Left kidney (tissue), 8 donors: ENCODE measurements at places on chromosomes 6 and 20.

DNA sequence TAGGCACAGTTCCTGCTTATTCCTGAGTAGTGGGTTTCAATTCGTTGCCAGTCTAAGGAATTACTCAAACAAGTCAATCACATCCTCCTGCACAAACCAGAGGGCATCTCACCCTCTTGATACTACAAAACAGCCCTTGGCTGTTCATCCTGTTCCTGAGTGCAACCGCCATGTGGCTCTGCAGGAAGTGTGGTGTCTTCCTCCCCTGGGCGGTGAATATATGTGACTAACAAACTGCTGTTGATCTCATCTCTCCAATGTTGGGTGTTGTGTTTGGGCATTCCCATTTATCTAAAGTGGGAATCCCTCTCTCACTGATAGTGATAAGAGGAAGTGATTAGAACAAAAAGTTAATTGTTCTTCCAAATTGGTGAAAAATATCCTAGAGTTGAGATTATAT, 163.0 kb downstream of the TBX18 start:
- DNase-seq: no peak

- no peak for DNase-seq
Measured at GRCh38 chr20:605237-605636, 4.9 kb downstream of the TCF15 start.

- no peak for DNase-seq
Measured at GRCh38 chr20:44287272-44288097, 23.5 kb downstream of the FITM2 start.

DNA sequence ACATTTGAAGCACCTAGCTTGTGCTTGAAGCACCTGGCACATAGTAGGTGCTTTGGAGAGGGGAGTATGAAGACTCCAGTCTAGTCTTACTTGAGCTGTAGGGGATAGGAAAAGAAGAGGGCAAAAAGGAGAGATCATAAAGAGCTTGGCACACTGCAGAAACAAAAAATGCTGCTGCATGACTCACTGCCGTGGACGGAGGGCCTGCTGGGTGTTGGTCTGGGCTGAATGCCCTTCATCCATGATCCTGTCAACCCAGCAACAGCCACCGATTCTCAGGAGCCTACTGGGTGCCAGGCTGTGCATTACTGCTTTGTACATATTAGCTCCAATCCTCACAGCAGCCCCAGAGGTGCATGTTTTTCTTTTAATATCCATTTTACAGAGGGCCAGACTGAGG, 6.0 kb downstream of the PDYN start:
- no peak for DNase-seq

GRCh38 chr6:36109092-36109491, 21.2 kb upstream of the MAPK13 start:
- no peak for DNase-seq

GRCh38 chr6:12010635-12011275, 1.4 kb upstream of the HIVEP1 start:
- DNase-seq: no peak

DNA sequence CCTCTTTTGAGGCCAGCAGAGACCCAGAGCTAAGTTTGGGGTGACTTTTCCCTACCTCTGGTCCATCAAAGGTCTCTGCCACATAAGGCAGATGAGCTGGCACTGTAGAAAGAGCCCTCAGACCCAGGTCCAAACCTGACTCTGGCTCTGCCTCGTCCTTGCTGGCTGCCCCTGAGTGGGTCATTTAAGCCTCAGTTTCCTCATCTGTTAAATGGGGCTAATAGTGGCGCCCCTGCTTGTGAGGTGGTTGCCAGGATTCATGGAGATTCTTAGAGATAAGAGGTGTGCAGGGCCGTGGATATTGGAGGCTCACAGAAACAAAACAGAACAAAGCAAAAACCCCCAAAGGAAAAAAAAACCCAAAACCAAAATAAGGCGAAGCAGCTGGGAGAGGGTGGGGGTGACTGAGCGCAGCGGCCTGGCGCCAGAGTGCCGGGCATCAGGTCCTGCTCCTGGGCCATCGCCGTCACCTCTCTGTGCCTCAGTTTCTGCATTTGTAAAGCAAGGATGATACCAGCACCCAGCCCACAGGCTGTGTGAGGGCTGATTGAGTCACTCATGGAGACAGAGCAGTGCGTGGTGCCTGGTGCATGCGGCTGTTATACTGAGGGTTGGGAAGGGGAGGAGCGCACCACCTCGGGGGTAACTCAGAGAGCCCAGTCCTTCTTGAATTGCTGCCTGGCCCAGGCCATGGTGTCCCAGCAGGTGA, 133.8 kb upstream of the PTPN1 start:
- DNase-seq: no peak

- DNase-seq: no peak
Measured at GRCh38 chr6:15404685-15404980, 158.8 kb downstream of the JARID2 start.

- no peak for DNase-seq
Measured at GRCh38 chr20:7195704-7196103, 428.2 kb downstream of the BMP2 start.

- no peak for DNase-seq
Measured at GRCh38 chr6:70549327-70549726, 17.4 kb upstream of the SDHAF4 start.

- DNase-seq: no peak
Measured at GRCh38 chr6:167742719-167743303, 83.9 kb upstream of the AFDN start.

- no peak for DNase-seq
Measured at GRCh38 chr6:12164508-12164770, 125.7 kb upstream of the EDN1 start.

DNA sequence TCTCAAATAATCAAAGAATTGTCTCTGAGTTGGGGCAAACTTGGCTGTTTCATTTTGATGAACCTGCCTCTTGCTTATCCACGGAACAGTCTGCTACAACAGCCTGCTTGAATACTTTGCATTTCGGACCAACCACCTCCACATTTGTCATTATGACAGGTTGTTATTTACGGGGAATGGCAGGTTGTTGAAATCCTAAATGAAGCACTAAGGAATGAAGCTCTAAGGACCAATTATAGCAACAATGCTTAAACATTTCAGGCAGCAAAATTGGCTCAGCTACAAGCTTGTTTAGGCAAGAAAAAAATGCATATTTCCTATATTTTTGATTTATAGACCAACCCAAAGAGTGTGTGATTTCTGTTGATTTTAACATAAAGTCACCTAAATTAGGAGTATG, 84.5 kb downstream of the MAP3K7 start:
- no peak for DNase-seq

DNA sequence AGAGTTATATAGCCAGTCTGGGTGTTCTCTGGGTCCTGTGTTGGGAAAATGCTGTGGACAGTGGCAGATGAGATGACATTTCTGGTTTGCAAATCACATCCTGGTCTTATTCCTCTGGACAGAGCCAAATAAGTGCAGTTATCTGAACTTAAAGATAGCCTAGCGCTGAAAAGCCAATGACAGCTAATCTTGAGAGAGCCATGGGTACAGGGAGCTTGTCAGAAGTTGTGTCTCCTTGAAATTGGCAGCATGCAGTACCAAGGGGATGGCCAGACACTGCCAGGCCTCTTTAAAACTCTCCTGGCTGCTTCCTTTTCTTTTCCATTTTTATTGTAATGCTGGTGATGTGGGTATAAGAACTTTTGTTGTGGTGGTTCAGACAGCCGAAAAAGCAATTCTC, 362.5 kb downstream of the FARS2 start:
- no peak for DNase-seq

- no peak for DNase-seq
Measured at GRCh38 chr6:29519291-29520010, 31.7 kb upstream of the MAS1L start.

DNA sequence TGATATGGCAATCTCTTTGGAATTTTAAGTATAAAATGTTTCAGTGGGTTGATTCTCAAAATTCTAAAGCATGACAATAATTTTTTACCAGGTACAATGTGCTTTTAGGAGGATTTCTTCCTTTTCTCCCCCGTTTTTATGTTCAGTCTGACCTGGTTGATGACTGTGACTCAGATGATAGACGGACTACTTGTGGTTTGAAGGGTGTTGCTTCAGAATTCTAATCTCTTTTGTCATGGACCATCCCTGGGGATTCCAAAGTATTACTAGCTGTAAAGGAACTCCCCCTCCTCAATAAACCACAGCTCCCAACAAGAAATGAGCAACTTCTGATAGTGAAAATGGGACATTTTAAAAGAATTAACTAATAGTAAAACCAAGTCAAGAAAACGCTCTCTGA, 34.9 kb upstream of the TNFAIP3 start:
- no peak for DNase-seq

- no peak for DNase-seq
Measured at GRCh38 chr6:26311012-26311384, 54.0 kb upstream of the BTN3A2 start.

DNA sequence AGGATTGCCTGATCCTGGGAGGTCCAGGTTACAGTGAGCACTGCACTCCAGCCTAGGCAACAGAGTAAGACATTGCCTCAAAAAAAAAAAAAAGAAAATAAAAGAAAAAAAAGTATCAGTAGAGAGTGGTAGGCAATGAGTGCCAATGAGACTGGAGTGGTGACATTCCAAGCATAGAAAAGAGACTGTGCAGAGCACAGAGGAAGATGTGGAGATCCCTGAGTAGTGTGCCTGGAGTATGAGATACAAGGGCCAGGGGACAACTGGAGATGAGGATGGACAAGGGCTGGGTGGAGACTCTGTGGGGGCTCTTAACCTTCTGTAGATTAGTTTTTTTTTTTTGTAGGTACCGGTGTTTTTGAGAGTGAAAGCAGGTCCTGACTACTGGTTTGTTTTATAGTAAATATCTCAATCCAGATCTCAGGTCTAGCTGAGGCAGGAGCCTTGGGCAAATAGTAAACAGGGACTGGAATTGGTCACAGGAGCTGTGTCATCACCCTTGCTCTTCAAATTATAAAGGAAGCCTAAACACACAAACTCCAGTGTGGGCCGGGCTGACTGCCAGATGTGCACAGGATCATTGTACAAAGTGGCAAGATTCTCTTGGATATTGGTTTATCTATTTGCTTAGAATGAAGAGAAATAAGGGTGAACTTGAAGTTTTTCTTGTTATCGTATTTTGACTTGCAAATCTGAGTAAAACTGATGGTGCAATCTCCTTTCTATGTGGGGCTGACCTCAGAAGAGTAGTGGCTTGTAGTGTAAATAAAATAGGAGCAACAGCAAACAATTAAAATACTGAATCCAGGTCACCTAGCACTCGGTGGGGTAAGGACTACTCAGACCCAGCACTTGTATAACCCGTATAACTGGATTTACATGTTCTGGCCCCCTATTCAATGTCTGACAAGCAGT, 144.9 kb downstream of the SOX4 start:
- DNase-seq: no peak

GRCh38 chr6:143536461-143536865, 24.9 kb upstream of the FUCA2 start:
- no peak for DNase-seq

DNA sequence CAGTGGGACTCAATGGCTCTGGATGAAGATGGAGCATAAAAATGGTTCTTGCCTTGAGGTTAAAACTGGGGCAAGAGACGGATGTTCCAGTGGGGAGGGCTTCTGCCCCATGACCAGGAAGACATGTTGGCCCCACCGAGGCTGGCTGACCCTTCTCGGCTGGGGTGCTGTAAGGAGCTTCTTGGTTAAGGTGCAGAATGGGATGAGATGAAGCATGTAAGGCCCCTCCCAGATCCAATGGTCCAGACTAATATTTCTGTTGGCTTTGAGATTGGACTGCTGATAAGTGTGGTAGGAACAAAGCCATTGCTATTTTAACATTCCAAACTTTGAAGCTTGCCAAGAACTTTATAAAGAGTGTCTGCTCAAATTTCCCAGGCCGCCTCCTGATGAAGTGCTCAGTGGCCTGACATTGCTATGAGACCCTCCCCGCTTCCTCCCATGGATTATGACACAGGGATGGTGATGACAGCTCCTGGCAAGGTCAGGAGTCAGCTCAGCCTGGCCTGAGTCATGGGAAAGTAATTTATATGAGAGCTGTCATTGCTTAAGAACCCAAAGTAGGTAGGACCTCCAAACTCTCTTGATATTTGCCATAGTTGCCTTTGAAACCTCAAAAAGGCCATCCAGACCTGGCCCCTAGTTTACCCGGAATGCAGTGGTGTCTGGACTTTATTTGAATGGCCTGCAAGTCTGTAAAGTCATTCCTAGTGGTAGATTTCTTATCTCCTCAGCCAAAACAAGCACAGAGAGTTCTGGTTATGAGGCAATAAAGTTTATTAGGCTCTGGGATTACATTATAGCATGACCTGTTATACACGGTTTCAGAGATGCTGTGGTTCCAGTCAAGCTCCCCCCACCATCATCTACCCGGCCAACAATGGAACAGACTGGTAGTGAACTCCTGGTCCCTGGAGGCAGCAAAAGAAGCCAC, 55.2 kb downstream of the TGM2 start:
- DNase-seq: no peak

DNA sequence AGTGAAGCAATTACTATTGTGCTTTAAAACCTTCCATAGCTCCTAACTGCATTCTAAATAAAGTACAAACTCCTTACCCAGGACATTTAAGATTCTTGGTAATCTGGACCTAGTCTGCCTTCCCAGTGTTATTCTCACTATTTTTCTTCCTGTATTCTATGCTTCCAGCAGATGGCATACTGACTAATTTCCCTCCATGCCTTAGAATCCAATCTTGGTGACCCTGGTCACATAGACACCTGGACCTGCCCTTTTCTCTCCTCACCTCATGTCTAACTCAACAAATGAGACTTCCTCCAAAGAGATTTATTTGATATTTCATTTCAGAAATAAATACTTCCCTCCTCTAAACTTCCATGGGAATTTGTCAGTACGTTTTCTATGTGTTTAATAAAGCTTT, 25.8 kb downstream of the ROS1 start:
- peak; percentile 1 for DNase-seq

DNA sequence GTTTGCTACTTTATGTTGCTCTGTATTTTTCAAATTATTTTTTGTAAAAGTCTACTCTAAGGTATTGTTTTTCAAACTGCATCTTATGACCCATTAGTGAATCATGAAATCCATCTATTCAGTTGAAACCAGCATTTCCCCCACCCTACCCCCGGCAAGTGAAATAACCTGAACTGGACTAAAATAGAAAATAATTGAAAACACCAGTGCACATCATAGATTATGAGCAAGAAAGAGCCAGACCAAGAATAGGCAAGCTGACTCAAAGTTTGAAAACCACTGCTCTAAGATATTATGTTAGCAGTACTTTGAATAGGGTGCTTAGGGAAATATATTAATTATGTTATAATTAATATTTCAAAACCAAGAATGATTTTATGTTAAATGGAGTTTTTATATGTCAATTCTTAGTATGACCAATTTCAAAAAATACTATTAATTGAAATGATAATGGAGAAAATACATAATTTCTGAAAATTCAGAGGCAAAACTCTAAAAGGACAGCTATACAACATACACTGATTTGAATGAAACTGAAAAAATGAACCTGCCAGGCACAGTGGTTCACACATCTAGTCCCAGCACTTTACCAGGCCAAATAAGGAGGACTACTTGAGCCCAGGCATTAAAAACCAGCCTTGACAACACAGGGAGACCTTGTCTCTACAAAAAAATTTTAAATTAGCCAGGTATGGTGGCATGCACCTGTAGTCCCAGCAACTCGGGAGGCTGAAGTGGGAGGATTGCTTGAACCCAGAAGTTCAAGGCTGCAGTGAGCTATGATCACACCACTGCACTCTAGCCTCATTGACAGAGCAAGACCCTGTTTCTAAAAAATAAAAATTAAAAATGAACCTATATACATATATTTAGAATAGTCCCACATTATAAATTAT, 112.0 kb downstream of the CDK19 start:
- DNase-seq: no peak

- DNase-seq: no peak
Measured at GRCh38 chr6:11650711-11651110, 113.2 kb downstream of the TMEM170B start.

- DNase-seq: no peak
Measured at GRCh38 chr6:118476551-118476950, 71.5 kb upstream of the PLN start.
